ENCODE measurements at places on chromosomes 1 and 21. TPM values are rescaled to one million over a fixed set of nuclear protein-coding genes. Genes with fewer than 3 reads are reported as not detected.

DNA sequence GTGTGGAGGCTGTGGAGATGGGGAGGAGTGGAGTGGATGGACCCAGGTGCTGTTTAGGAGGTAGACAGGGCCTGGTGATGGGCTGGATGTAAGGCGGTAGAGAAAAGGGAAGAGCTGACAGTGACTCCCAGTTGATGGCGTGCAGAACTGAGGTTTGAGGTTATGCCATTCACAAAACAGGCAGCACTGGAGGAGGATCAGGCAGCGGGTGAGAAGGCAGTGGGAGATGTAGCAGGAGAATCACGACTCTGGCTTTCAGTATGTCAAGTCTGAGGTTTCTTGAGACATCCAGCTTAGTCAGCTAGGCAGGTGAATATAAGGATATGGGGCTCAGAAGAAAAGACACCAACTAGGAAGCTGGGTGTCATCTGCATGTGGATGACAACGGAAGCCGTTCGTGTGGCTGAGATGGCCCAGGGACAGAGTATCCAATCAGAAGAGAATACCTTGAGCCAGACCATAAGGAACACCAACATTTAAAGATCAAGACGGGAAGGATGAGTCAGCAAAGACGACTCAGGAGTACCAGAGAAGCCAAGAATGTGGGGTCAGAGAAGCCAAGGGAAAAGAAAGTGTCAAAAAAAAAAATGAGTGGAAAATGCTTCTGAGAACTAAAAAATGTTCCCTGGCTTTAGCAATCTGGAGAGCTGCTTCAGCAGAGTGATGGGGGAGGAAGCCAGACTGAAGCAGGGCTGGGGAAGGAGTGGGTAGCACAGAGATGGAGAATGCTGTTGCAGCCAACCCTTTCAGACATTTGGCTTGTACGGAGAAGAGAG lies 15.2 kb downstream of the LRRN2 start:
- DNase-seq = no peak

GRCh38 chr1:2287649-2288048 lies 59.5 kb downstream of the SKI start:
- DNase-seq = no peak

DNA sequence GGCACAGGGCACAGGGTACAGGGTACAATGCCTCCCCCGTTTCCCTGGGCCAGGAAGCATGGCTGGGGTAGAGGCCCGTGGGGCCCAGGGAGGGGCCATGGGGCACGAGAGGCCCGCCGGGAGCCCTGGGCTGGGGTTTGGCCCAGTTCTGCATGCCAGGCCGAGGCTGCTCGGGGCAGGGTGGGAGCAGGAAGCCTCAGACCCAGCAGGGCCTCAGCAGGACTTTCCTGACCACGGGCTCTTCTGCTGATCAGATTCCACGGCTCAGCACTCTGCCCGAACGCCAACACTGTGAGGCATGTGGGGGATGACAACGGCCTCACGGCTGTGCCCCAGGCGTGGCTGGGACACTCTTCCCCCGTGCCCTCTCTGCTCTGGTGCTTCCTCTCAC lies 104.3 kb downstream of the NPHP4 start:
- DNase-seq = no peak

DNA sequence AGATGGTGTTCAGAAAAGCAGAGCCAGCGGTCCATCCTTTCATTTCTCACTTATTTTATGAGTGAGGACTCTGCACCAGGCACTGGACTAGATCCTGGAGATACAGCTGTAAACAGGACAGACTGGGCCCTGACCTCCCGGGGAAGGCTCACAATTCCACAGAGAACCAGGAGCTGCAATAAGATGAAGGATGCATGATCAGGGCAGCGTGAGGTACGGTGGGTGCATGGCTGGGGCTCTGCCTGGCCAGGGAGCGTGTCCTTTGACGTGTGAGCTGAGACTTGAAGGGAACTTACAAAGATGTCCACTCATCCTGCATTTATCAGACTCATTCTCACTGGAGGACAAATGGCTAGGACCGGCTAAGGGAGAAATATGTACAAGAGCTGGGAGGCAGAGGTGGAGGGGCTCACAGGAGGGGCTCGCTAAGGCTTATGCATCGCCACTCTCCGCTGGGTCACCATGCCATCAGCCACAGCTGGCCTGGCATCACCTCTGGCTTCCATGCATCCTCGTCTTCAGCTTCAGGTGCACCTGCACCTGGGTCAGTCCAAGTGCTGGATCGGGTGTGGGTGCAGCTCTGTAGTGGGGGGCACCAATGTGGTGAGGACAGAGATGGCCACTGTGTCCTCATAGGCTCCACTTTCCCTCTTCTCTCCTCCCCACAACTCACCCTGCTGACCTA lies 213.9 kb downstream of the TOMM20 start:
- DNase-seq = no peak

The CD84 gene
- 18.1 TPM for total RNA-seq

The CAP1 gene
- 511 TPM for total RNA-seq
